Activated T-helper 1 cell treated with anti-CD3 and anti-CD28 coated beads, Interleukin-2, amount 50 U/mL, for 16 hours (primary cell): ENCODE measurements at places on chromosomes 2 and 18.
A peak's percentile ranks its signal among the peaks of the same experiment; 100 is the strongest.

DNA sequence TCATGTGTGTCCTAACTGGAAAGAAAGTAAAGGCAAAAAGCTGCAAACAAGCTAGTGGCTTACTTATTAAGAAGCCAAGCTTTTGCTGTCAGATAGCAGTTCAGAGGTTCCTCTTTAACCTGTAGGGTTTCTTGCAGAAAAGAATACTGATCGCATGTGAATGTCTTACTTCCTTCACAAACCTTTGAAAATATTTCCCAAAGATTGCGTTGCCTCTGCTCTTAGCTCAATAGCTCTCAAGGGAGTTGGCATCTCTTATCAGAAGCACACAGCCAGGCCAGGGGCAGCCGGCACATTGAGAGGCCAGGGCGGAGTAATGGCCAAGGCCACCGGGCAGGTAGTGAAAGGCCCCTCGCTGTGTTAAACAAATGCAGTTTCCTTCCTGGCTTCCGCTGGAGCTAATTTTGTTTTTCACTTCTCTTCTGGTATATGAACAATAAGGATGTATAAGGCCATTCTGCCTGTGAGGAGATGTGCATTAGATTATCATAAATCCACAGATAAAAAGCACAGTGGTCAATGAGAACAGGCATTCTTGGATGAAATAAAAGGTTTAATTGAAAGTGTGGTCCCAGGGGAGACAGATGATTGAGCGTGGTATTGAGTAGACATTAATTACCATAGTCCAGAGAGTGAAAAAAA, 542.4 kb upstream of the NRP2 start:
- DNase-seq = no peak

DNA sequence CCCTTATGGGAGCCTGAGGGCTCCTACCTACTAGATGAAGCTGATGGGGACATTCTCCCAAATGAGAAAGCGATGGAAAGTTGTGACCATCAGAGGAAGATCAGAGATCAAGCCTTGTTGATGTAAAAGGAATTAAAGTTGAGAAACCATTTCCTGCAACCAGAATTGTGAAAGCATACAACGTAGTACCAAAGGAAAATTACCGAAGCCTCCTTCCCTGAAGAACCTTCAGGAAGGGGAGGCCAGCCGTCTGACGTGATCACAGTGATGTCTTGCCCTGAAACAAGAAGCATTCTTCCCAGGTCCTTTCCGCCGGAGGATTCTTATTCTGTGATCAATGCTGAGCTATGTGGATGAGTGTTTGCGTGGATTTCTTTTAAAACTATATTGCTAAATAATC, 211.6 kb upstream of the TNP1 start:
- no peak for DNase-seq

GRCh38 chr18:73535189-73535588, 612.4 kb downstream of the FBXO15 start:
- DNase-seq = no peak

- no peak for DNase-seq
These were observed 373.2 kb downstream of the TRIB2 start for GRCh38 chr2:13089971-13090370.

DNA sequence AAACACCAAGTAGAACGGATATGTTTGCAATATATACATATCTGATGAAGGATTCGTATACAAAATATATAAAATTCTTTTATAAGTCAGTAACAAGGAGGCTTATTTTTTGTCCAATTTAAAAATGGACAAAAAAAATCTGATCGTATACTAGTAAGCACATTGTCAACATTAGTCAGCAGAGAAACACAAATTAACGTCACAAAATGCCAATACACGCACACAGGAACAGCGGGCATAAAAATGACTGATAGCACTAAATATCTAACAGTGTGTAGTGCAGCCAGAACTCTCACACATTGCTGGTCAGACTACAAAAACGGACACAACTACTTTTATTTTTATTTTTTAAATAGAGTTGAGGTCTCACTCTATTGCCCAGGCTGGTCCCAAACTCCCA, 69.5 kb downstream of the LAMA1 start:
- no peak for DNase-seq

DNA sequence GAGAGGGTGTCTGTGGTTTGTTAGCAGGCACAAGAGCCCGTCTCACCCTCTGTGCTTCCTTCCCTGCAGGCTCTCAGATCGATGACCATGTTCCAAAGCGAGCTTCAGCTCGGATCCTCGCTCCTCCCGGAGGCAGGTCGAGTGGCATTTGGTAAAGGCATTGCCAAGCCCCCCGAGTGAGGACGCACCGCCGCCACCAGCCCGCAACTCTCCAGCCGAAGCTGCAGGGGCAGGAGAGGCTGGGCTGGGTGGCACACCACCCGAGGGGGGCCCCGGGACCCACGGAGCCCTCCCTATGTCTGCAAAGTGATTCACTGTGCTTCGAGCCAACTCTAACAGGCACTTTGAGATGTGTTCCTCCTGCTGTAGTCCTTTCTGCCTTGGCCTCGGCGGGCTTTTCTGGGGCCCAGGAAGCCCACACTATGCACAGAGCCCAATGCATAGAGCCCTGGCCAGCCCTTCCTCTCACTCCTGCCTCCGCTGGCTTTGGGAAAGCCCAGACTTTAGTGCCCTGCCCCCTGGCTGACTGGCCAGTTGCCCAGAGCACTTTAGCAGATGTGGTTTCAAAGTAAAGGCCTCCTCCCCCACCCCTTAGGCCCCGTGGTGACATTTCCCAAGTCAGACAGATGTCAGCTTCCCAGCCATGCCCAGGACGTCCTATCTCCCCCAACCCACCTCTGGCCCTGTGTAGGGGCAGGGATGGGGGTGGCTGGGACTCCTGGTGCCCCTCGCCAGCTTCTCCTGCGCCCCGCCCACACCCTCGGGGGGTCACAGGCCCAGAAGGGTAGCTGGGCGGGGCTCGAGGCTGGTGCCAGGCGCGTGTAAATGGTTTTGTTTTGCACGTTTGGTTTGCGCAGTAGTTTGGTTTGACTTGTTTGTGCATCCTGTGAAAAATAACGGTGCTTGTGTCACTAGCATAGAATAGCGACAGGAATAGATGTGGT, 23.3 kb upstream of the MAPRE3 start:
- no peak for DNase-seq

DNA sequence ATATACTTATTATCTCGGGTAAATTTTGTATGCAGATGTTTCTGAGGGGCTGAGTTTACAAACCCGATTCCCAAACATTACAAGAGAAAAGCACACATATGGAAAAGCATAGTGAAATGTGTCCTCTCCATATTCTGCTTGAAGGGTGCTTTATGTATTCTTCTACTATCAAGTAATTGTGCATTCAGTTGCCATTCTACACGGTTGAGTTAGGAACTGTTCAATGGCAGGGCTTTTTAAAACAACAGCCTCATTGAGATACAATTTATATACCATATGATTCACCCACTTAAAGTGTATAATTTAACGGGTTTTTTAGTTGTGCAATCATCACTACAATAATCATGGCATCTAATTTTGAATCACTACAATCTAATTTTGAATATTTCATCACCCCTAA, 138.4 kb upstream of the DLGAP1 start:
- no peak for DNase-seq

GRCh38 chr18:24846138-24846537, 385.7 kb downstream of the HRH4 start:
- DNase-seq = no peak

- no peak for DNase-seq
These were observed 11.8 kb upstream of the CBLN2 start for GRCh38 chr18:72555968-72556367.

DNA sequence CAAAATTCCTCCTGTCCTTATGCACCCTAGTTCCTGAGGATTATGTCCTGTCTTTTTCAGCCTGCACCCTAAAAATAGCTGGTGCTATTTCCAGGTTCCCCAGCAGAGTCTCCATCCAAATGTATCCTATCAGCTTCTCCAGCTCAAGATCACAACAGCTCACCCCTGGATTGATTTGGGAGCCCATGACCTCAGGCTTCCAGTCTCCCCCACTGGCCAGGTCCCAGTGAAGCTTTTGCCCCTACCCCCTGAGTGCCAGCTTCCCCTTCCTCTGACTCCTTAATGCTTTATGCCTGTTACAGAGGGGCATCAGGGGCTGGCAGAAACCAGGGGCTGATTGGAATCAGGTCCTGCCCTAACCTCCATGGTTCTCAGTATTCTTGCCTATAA, 76.9 kb upstream of the DAPL1 start:
- no peak for DNase-seq

DNA sequence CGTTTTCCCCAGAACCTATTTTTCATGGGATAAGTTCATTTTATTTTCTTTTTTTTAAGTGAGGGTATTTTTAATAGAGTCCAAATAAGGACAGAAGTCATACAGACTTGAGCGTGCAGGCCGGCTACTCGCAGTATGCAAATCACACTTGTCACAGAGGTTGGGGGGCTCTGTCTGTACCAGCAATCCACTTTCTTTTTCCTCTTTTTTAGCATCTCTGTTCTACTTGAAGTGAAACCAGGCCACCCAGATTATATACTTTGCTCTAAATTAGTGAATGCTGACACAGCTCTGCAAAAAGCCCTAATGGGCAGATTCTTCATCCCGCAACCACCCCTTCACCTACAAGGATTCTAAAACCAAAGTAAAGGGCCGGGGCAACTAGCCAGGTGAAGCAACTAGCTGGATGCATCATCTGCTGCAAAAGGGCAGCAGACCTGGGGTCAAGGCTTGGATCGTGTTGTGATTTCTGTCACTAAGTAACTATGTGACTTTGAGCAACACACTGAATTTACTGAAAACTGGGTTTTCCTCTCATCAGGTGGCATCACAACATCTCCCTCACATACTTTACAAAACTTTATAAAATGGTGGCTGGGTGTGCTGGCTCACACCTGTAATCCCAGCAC, 18.4 kb downstream of the KDSR start:
- no peak for DNase-seq

GRCh38 chr18:9095297-9096006, 7.0 kb upstream of the NDUFV2 start:
- peak; percentile 34 for DNase-seq

- DNase-seq = no peak
These were observed 392.3 kb upstream of the ZNF804A start for GRCh38 chr2:184206045-184206444.

DNA sequence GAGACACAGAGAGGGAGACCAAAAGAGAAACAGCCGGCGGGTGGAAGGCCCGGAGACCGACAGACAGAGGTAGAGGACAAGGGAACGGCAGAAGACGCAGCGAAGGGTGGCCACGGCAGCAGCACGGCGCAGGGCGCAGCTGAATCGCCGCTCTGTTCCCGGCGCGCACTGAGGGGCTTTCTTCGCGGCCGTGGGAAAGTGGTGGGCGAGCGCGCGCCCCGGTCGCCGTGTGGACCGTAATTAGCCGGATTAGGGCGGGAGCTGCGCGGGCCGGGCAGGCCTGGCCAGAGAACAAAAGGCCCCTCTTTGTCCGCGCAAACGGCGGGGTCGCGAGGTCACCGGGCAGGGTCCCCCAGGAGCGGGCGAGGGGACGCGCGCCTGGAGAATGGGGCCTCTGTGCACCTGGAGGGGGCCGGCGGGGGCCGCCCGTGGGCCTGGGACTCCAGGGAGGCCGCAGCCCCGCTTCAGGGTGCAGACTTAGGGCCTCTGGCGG, 158.3 kb downstream of the ZFP36L2 start:
- DNase-seq = no peak

GRCh38 chr2:235066895-235067294, 115.1 kb downstream of the SH3BP4 start:
- no peak for DNase-seq

DNA sequence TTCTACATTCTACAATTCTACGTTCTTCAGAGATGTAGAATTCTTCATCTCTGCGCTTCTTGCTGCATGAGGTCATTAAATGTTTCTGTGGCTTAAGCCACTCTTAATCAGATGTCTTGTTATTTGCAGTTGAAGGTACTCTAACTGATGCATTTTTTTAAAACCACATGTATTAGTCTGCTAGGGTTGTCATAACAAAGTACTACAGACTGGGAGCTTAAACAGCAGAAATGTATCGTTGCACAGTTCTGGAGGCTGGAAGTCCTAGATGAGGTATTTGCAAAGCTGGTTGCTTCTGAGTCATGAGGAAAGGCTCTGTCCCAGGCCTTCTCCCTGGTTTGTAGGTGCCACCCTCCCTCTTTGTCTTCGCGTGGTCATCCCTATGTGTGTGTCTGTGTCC, 176.3 kb upstream of the GLI2 start:
- DNase-seq = no peak

DNA sequence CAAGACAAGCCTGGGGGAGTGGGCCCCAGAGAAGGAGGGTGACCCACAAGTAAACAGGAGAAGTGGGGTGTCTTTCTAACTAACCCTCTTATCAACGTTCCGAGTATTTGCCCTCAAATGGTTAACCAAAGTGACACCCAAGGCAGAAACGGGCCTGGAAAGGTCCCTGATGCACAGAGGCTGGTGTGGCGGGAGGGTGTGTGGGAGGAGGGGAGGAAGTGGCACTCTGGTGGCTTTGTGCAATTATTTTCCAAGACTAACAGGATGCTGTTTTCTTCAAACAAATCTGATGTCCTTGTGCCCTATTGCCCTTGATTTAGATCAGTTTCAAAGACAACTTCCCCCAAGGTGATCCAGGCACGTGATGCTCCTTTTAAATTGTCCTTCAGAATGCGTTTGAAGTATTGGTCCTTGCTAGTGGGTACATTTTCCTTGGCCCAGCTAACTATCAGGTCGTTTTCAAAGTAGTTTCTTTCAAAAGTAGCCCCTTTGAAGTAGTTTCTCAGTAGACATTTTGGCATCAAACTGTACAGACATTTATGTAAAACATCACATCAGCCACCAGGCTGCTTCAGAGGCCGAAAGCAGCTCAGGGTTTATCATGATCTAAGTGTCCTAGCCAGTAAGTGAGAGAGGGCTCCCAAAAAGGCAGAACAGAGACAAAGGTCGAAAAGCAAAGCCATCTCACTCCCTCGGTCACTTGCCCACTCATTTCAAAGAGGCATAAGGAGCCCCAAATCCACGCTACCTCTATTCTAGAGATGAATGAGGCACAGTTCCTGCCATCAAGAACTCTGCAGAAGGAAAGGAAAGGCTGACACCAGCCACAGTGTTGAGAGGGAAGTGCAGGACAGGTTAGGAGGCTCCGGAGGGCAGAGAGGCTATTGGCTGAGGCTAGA, 371.1 kb upstream of the ID2 start:
- DNase-seq = no peak

DNA sequence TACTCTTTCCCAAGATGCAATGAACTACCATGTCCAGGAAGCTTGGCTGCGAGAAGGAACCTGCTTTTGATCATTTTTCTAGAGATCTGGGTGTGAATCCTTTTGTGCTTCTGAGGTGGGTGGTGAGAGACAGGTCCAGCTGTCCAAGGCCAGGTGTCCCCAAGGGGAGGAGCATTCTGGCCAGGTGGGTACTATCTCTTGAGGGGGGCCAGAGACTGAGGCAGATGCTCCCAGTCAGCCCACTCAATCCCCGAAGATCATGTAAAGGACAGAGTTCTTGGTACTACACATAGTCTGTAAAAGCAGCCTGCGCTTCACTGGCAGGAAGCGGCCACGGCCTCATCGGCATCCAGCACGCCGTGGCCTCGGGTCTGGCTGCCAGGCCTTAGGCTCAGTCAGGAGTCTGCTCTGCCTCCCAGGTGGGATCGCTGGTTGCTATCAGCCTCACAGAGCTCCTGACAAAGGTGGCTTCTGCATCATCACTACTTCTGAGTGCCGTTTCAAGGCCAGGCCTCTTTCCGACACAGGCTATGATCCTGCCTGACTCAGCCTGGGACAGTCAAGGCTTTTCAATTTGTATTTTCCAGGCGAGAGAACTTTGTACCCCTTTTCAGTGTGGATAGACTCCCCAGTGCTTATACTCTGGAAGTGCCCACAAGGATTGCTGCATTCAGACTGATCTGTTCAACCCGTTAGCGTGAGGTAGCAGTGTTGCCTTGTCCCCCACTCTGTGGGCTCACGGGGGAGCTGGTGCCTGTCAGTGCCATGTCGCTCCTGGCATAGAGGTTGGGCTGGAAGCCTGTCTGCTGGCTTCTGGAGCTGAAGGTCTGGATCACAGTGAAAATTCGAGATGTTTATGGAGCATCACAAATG, 29.1 kb downstream of the STK25 start:
- no peak for DNase-seq

GRCh38 chr2:80461505-80462197, 157.1 kb upstream of the LRRTM1 start:
- no peak for DNase-seq
